ENCODE measurements at places on chromosomes 3 and 15.

GRCh38 chr3:197811343-197811742 lies 20.3 kb downstream of the LRCH3 start:
- peaks cover 17% of the 10 kb centered on the region for H3K4me1 ChIP-seq
- DNase-seq = peak; percentile 93
- peaks cover 3% of the 10 kb centered on the region for H3K36me3 ChIP-seq
- no peak overlapping the region for H3K4me3 ChIP-seq

GRCh38 chr15:68192117-68192516 lies 13.0 kb downstream of the CALML4 start:
- no peaks in the 10 kb centered on the region for H3K4me1 ChIP-seq
- H3K4me3 ChIP-seq = no peak overlapping the region
- peak overlapping the region; percentile 49 for H3K27ac ChIP-seq
- H3K36me3 ChIP-seq = peaks cover 8% of the 10 kb centered on the region
- no peaks in the 10 kb centered on the region for H3K27me3 ChIP-seq
- no peak for DNase-seq

DNA sequence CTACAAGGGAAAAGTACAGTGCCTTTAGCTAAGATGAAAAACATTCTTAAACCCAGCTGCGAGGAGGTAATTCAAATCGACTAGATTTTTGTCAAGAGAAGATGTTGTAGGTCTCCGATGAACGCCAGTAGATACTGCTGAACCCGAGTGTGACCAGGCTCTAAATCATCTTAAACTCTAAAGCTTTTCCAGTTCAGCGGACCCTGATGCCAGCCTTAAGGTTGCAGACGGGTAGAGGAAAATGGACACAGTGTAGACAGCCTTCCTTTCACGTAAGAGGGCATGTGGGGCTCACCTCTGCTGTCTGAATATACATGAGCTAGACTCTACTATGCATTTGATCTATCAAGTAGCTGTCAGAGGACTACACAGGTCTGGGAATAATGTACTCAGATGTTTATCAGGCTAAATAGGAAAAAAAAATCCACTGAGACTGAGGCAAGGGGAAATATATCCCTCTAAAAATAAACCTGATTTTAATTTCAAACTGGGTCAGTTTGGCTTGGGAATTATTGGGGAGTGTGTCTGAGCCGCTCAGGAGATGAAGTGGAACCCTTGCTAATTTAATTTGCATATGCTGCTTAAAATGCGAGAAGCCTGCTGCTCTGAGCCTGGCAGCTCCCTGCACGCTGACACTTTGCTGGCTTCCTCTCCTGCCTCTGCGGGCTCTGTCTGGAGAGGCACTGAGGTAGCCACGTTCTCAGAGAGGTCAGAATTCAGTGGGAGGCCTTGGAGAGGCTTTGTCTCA lies 151.9 kb downstream of the CADPS start:
- no peak overlapping the region for H3K27ac ChIP-seq
- no peak for DNase-seq
- no peaks in the 10 kb centered on the region for H3K36me3 ChIP-seq
- peaks cover 7% of the 10 kb centered on the region for H3K4me1 ChIP-seq
- no peak overlapping the region for H3K4me3 ChIP-seq
- no peaks in the 10 kb centered on the region for H3K27me3 ChIP-seq

- H3K27ac ChIP-seq = no peak overlapping the region
- no peaks in the 10 kb centered on the region for H3K36me3 ChIP-seq
- no peaks in the 10 kb centered on the region for H3K27me3 ChIP-seq
- H3K4me3 ChIP-seq = no peak overlapping the region
- peaks cover 11% of the 10 kb centered on the region for H3K4me1 ChIP-seq
Measured at GRCh38 chr3:65540666-65541065, 498.1 kb downstream of the MAGI1 start.

DNA sequence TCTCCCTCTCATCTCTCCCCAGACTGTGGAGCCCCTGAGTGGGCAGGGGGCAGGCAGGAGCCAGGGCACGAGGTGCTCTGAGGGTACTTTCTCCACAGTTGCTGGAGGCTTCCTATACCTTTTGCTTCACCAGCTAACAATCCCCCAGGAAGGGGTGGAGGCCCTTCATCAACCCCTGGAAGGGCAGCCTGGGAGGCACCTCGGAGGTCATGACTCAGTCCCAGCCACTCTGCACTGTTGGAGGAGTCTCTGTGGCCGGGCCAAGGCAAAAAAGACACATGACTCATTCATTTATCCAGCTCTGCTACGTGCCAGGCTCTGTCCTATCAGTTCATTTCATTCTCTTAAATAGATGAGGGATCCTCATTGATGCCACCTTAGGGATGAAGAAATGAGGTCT lies 15.6 kb upstream of the KY start:
- no peaks in the 10 kb centered on the region for H3K36me3 ChIP-seq
- DNase-seq = peak; percentile 51
- H3K27ac ChIP-seq = no peak overlapping the region
- H3K4me3 ChIP-seq = no peak overlapping the region
- H3K4me1 ChIP-seq = no peaks in the 10 kb centered on the region
- H3K27me3 ChIP-seq = peaks cover 36% of the 10 kb centered on the region
